Lung (tissue), 17 donors: ENCODE measurements at places on chromosomes 16 and 17. TPM values are rescaled to one million over a fixed set of nuclear protein-coding genes. Genes with fewer than 3 reads are reported as not detected.

DNA sequence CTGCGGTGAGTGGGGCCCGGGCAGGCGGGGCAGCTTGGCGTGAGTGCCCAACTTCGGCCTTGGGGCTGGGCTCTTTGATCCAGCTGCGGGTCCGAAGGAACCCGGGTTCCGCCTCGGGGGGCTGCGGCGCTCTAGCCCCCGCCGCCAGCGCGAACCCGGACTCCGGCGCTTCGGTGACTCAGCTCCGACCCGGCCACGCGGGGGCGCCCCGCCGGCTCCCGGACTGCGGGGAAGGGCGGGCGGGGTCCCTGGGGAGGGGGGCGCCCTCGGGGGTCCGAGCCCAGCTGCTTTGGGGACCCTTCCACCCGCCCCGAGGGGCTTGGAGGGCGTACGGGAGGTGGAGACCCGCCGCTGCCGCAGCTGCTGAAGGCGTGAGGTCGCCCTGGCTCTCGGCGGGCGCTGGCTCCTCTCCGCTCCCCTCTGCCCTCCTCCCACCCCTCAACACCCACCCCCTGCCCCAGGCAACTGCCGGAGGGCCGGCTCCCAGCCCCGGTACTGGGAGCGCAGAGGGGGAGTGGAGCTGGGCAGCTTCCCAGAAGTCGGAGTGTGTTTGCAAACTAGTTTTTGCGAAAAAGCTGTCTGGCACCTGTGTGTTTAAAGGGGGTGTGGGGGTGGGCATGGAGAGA lies 516 bp downstream of the CPNE2 start:
- H3K27me3 ChIP-seq: no peaks in the 10 kb centered on the region
- H3K27ac ChIP-seq: peak overlapping the region; percentile 75
- no peaks in the 10 kb centered on the region for H3K4me1 ChIP-seq
- DNase-seq: peak; percentile 64
- H3K4me3 ChIP-seq: peak overlapping the region; percentile 79

- H3K36me3 ChIP-seq: no peaks in the 10 kb centered on the region
- peak; percentile 21 for DNase-seq
- no peak overlapping the region for H3K27ac ChIP-seq
- H3K4me1 ChIP-seq: no peaks in the 10 kb centered on the region
Measured at GRCh38 chr17:47423406-47424295, 99.9 kb downstream of the EFCAB13 start.

- H3K27me3 ChIP-seq: no peaks in the 10 kb centered on the region
- H3K36me3 ChIP-seq: no peaks in the 10 kb centered on the region
- H3K4me1 ChIP-seq: no peaks in the 10 kb centered on the region
- H3K27ac ChIP-seq: no peak overlapping the region
- H3K4me3 ChIP-seq: no peak overlapping the region
- DNase-seq: no peak
Measured at GRCh38 chr16:9183682-9184353, 92.4 kb downstream of the HAPSTR1 start.

DNA sequence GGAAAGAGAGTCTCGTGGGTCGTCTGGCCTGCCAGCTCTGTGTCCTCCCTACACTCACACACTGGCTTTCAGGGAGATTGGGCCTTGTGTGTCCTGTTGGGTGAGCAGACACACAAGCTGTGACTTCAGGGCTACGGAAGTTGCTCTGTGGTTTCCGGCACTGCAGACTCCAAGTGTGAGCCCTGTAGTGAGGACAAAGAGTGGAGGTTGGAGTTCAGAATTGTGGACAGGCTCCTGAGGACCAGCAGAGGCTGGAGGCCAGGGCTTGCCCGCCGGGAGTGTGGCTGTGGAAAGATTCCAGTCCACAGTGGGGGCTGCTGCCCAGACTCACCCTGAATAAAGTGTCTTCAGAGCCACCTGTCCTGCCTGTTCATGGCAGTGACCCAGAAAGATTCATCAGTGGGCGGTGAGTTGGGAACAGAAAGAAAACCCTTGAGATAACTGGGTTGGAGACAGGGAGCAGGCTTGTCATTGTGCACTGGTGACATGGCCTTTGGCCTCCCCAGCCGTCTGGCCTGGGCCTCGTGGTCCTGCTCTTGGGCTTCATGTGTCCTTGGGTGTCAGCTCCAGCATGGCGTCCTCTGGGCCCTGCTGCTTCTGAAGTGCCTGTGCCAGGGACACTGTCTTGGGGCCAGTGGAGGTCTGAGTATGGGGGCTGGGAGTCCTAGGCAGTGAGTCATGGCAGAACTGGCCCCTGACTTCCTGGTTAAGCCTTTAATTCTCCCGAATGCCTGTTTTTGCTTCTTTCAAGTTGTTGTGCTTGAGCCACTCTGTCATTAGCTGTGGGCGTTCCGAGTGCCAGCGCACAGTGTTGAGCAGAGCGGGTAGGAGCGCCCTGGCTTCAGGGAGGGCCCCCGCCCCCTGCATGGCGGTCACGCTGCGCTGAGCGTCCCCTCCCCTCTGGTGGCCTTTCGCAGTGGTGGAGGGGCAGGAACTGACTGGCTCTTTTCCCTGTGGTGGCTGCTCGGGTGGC lies 19.9 kb upstream of the ZNF750 start:
- no peaks in the 10 kb centered on the region for H3K36me3 ChIP-seq
- H3K27ac ChIP-seq: no peak overlapping the region
- H3K4me1 ChIP-seq: peaks cover 11% of the 10 kb centered on the region

DNA sequence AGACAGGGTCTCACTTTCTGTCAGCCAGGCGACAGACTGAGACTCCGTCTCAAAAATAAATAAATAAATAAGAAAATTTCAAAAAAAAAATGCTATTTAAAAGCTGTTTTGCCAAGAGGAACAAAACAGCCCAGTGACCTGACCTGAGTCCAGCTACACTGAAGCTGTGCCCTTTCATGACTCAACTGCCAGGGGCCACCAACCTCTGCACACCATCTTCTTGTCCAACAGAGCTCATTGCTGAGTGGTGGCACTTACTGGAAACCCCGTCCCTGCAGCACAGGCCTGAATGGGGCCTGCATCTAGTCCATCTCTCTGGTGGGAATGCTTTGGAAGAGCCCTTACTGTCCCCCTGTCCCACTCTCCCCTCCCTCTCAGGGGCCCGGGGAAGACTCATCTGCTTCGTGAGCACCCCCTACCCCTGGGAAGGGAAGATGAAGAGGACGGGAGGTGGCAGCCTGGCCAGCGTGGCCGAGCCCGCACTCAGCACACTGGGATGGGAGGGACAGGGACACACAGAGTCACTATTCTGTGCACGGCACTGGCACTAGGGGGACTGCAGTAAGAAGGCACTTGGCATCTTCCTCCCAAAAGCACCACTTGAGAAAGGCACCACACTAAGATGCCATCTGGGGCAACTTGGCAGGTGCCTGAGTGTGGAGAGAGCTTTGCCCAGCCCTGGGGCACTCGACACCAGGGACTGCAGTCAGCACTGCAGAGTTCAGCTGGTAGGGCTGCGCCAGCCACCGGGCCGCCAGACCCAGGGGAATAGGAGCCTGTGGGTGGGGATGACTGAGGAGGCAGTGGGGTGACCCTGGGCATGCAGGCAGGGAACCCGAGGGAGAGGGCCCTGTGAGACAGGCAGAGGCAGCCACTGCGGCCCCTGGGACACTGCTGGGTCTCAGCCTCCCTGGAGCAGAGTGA lies 13.5 kb downstream of the FBXO31 start:
- no peak overlapping the region for H3K27ac ChIP-seq
- peaks cover 10% of the 10 kb centered on the region for H3K4me1 ChIP-seq
- no peaks in the 10 kb centered on the region for H3K27me3 ChIP-seq
- no peak overlapping the region for H3K4me3 ChIP-seq
- DNase-seq: no peak

- no peak overlapping the region for H3K4me3 ChIP-seq
- peak overlapping the region; percentile 5 for H3K27ac ChIP-seq
- H3K36me3 ChIP-seq: peaks cover 31% of the 10 kb centered on the region
- H3K27me3 ChIP-seq: no peaks in the 10 kb centered on the region
Measured at GRCh38 chr16:56946767-56947603, 14.8 kb upstream of the CETP start.

GRCh38 chr17:44604768-44605485 lies 47.6 kb downstream of the FZD2 start:
- peaks cover 23% of the 10 kb centered on the region for H3K4me1 ChIP-seq
- H3K4me3 ChIP-seq: no peak overlapping the region
- H3K27me3 ChIP-seq: no peaks in the 10 kb centered on the region
- H3K36me3 ChIP-seq: no peaks in the 10 kb centered on the region
- no peak for DNase-seq
- no peak overlapping the region for H3K27ac ChIP-seq

- no peak overlapping the region for H3K4me3 ChIP-seq
- peaks cover 31% of the 10 kb centered on the region for H3K4me1 ChIP-seq
- no peak overlapping the region for H3K27ac ChIP-seq
- no peaks in the 10 kb centered on the region for H3K36me3 ChIP-seq
- DNase-seq: no peak
Measured at GRCh38 chr17:44967907-44968224, 237 bp downstream of the C1QL1 start.

GRCh38 chr17:9002606-9003354 lies 18.5 kb upstream of the NTN1 start:
- DNase-seq: no peak
- H3K27ac ChIP-seq: no peak overlapping the region
- peaks cover 31% of the 10 kb centered on the region for H3K27me3 ChIP-seq
- no peaks in the 10 kb centered on the region for H3K36me3 ChIP-seq
- no peak overlapping the region for H3K4me3 ChIP-seq
- H3K4me1 ChIP-seq: no peaks in the 10 kb centered on the region

- H3K36me3 ChIP-seq: no peaks in the 10 kb centered on the region
- no peaks in the 10 kb centered on the region for H3K4me1 ChIP-seq
- DNase-seq: no peak
- H3K27me3 ChIP-seq: no peaks in the 10 kb centered on the region
- H3K27ac ChIP-seq: no peak overlapping the region
- no peak overlapping the region for H3K4me3 ChIP-seq
Measured at GRCh38 chr17:44837196-44837595, 7.1 kb upstream of the GJC1 start.

DNA sequence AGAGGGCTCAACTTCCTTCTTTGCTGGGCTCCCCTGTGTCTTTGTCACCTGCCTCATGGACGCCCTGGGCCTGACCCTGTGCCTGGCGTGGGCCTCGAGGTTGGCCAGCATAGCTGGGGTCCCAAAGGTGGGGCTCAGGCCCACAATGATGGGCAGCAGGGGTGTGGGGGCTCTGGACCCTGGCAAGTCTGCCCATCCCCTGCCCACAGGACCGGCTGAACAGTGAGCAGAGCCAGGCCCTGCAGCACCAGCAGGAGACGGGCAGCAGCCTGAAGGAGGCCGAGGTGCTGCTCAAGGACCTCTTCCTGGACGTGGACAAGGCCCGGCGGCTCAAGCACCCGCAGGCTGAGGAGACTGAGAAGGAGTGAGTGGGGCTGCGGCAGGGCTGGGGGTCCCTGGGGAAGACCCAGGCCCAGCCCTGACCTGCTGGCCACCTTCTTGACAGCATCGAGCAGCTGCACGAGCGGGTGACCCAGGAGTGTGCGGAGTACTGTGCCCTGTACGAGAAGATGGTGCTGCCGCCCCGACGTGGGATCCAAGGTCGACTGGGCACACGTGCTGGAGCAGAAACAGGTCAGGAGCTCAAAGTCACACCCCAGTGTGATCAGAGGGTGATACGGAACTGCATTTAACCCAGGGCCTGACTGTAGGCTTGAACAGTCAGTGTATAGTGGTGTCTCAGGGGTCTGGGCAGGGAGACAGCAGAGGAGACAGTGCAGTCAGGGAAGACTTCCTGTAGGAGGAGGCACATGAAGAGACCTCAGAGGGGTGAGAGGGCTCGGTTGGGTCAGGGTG lies 3.8 kb downstream of the EVPLL start:
- H3K36me3 ChIP-seq: no peaks in the 10 kb centered on the region
- peaks cover 2% of the 10 kb centered on the region for H3K4me1 ChIP-seq
- H3K27me3 ChIP-seq: peaks cover 2% of the 10 kb centered on the region
- H3K4me3 ChIP-seq: no peak overlapping the region

GRCh38 chr17:66938656-66939055 lies 25.9 kb upstream of the CACNG4 start:
- H3K4me1 ChIP-seq: no peaks in the 10 kb centered on the region
- no peak for DNase-seq
- H3K27me3 ChIP-seq: no peaks in the 10 kb centered on the region
- no peaks in the 10 kb centered on the region for H3K36me3 ChIP-seq

DNA sequence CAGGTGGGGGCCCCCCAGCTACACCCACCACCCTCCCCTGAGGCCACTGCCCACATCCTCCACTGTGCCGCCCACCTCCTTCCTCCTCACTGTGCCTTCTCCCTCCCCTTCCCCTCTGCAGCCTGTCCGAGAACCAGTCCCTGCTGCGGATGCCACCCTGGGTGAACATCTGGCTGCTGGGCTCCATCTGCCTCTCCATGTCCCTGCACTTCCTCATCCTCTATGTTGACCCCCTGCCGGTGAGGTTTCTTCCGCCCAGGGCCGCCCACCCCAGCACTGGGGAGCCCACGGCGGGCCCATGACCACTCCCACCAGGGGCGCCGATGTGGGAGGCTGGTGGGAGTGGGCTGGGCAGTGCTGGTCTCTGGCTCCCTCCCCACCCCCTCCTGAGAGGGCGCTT lies 22.1 kb downstream of the RABEP2 start:
- no peaks in the 10 kb centered on the region for H3K27me3 ChIP-seq
- peaks cover 26% of the 10 kb centered on the region for H3K36me3 ChIP-seq
- no peak overlapping the region for H3K4me3 ChIP-seq
- no peak overlapping the region for H3K27ac ChIP-seq
- DNase-seq: no peak
- no peaks in the 10 kb centered on the region for H3K4me1 ChIP-seq

DNA sequence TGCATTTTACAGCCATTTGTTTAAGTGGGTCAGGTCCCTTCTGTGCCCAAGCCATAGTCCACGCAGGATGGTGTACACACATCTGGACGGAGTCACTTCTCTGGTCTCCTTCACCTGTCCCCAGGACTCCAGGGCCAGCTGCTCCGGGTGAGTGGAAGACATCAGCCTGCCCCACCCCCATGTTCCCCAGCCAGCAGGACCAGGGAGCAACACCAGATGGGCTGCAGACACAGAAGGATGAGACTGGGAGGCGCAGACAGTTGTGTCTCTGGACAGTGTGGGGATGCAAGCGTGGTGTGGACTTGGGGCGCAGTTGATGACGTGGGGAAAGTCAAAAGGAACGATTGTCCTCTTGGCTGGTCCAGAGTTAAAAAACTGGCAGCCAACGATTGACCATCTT lies 24.6 kb upstream of the WFDC1 start:
- no peak for DNase-seq
- H3K4me3 ChIP-seq: no peak overlapping the region
- no peaks in the 10 kb centered on the region for H3K4me1 ChIP-seq
- H3K36me3 ChIP-seq: no peaks in the 10 kb centered on the region
- no peaks in the 10 kb centered on the region for H3K27me3 ChIP-seq
- no peak overlapping the region for H3K27ac ChIP-seq

- H3K36me3 ChIP-seq: no peaks in the 10 kb centered on the region
- H3K4me3 ChIP-seq: peak overlapping the region; percentile 13
- no peaks in the 10 kb centered on the region for H3K27me3 ChIP-seq
- no peaks in the 10 kb centered on the region for H3K4me1 ChIP-seq
Measured at GRCh38 chr16:21717608-21718007, 53.8 kb downstream of the OTOA start.

GRCh38 chr16:11985250-11985649 lies 8.7 kb downstream of the SNX29 start:
- H3K36me3 ChIP-seq: no peaks in the 10 kb centered on the region
- no peaks in the 10 kb centered on the region for H3K27me3 ChIP-seq
- no peaks in the 10 kb centered on the region for H3K4me1 ChIP-seq
- no peak for DNase-seq

GRCh38 chr17:63692195-63692816 lies 7.6 kb downstream of the LIMD2 start:
- H3K4me1 ChIP-seq: no peaks in the 10 kb centered on the region
- H3K4me3 ChIP-seq: no peak overlapping the region
- no peaks in the 10 kb centered on the region for H3K27me3 ChIP-seq

Gene PPM1E
- 1.3 TPM for total RNA-seq

Gene C1QTNF1
- total RNA-seq: 7.4 TPM

Gene SOX8
- 0.40 TPM for total RNA-seq

Gene USP6
- total RNA-seq: 0.31 TPM

Gene COG4
- total RNA-seq: 65.8 TPM

Gene TMEM208
- total RNA-seq: 59.0 TPM

Gene PTX4
- 0.31 TPM for total RNA-seq

Gene SHBG
- total RNA-seq: 0.63 TPM

Gene ERN1
- 34.2 TPM for total RNA-seq

Gene KCNH6
- total RNA-seq: 0.55 TPM

Gene NOB1
- 43.1 TPM for total RNA-seq

Gene FOXL1
- total RNA-seq: 2.0 TPM
